Stimulated activated CD4-positive, alpha-beta T cell treated with anti-CD3 and anti-CD28 coated beads, Interleukin-4, amount 100 ng/mL, for 1 hour (primary cell): ENCODE measurements at places on chromosomes 3 and 15.

DNA sequence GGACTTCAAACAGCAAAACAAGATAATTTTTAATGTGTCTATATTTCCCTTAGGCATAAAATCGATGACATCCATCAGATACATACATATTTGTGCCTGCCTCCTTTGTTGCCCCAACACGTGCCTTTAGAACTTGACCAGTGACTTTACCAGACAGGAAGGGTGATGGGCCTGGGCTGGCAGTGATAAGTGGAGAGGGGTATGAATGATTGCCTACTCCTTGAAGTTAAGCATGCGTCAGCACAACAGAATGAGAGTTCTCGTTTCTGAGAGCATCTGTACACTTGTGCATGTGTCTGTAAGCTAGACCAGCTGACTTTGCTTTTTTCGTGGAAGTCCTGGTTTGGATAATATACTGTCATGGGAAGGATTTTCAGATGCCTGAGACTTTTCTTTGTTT lies 54.9 kb upstream of the COL6A6 start:
- no peak for DNase-seq

GRCh38 chr3:149738876-149739275 lies 13.4 kb downstream of the COMMD2 start:
- DNase-seq, result no peak

DNA sequence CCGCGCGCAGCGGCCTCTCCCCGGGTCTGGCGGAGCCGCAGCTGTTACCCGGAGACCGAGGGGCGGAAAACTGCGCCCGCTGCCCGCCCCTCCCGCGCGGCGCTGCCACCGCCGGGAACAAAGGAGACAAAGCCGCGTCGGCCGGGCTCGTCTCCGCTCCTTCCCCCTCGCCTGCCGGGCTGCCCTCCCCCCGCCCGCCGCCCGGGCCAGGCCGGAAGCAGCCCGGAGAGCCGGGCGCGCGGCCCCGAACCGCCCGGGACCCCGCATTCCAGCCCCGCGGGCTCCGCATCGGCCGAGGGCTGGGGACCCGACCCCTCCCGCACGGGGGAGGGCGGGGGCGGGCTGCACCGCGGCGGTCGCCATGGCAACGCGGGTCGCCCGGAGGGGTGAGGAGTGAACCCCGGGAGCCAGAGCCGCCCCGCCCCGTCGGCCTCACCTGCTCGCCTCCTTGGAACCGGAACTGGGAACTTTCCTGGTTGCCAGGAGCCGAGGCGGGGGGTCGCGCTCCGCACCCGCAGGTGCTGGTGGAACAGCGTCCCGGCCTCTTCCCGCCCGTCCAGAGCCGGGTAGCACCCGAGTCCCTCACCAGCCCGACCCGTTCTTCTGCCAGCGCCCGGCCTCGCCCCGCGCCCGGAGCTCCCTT lies 448 bp downstream of the PLXNB1 start:
- peak; percentile 64 for DNase-seq

- DNase-seq, result no peak
These were observed 72.3 kb downstream of the SLC12A8 start for GRCh38 chr3:125140011-125140817.

DNA sequence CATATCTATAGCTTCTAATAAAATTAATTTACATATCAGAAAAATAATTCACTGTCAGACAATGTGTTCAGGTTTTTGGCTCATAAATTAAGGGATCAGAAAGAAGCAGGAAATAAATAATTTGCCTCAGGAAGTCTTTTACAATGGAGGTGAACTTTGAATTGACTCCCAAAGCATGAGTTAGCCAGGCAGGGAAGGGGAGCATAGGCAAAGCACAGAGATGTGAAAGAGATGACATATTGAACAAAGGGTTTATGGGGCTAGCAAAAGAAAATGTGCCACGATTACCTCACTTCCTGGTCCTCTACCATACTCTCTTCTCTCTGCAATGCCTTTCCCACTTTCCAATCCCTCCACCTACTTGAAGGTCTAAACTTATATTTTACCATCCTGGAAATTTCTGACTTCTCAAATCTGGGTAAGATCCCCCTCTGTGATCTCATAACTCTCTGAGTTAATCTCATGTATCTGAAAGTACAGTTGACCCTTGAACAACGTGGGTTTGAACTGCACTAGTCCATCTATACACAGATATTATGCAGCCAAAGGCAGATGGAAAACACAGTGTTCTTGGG lies 4.1 kb upstream of the HEXA start:
- no peak for DNase-seq

DNA sequence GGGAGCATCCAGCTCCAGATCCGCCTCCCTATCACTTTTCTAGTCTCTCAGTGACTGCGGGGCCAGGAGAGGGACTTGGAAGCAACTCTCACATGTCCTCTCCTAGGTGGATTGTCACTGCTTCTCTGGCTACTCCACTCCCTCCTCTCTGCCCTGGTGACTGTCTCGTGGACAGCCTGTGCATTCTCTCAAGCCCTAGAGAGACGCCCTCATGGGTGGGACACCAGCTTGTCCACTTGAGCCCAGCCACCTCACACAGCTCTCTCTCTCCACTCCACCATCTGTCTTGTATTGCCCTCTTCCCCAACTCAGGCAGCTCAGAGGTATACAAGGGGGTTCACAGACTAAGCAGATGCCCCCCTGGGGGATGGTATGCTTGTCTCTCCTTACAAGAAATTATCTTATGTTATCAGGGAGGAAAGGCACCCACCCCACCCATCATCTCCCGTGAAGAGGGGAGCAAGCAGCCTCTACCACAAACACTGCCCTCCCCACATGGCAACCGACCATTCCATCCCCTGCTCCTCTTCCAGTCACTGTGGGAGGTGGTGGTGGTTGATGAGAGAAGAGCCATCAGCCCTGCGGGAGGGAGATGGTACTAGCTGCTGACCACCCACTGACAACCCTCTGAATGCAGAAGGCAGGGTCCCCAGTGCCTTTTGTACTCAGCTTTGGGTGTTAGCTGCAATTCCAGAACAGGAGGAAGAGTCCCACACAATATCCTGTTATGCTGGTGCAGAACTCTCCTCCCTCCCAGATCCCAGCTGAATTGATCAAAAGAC lies 15.5 kb upstream of the LOXL1 start:
- DNase-seq, result no peak

DNA sequence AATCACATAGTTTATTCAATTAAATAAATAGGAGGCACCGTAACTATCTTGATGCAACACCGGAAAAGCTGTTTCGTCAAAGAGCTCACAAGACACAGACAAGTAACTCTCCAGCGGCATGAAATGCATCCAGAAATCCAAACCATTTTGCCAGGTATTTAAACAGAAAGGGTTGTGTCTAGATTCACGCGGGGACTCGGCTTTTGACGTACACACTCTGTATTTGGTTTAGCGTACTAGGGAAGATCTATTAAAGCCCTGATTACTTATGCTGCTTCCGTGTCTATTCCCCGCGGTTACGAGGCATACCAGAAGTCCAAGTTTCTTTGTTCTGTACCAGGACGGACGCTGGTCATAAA lies 718 bp downstream of the BNIP2 start:
- no peak for DNase-seq

- no peak for DNase-seq
These were observed 324.2 kb upstream of the TGFBR2 start for GRCh38 chr3:30282154-30282696.

- DNase-seq, result no peak
These were observed 606.6 kb downstream of the RBMS3 start for GRCh38 chr3:29887451-29887850.

DNA sequence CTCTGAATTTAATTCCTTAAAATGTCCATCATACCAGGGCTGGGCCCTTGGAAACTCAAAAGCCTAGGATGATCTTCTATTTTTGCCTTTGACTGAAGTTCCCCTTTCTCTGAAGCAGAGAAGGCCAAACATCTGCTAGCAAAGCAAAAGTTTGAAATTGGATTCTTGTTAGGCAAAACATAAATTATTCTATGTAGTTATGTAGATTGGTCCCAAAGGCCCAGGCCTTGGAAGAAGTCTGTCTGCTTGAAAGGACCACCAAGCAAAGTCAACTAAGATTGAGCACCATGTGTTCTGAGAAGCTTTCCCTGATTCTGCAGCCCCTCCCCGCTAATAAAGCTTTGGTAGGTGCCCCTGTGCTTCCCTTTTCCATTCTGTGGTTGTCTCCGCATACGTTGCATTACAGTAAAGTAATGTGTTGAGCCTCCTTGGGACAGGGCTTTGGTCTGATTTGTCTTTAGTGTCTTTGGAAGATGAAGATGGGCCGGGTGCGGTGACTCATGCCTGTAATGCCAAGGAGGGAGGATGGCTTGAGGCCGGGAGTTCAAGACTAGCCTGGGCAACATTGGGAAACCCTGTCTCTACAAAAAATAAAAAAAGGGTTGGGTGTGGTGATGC lies 56.4 kb downstream of the RPL39L start:
- DNase-seq, result no peak

- no peak for DNase-seq
These were observed 17.5 kb upstream of the KCTD6 start for GRCh38 chr3:58474348-58474911.

- no peak for DNase-seq
These were observed 20.9 kb downstream of the RAD54L2 start for GRCh38 chr3:51559411-51559888.

GRCh38 chr3:124168271-124168670 lies 176.3 kb upstream of the ROPN1 start:
- no peak for DNase-seq

DNA sequence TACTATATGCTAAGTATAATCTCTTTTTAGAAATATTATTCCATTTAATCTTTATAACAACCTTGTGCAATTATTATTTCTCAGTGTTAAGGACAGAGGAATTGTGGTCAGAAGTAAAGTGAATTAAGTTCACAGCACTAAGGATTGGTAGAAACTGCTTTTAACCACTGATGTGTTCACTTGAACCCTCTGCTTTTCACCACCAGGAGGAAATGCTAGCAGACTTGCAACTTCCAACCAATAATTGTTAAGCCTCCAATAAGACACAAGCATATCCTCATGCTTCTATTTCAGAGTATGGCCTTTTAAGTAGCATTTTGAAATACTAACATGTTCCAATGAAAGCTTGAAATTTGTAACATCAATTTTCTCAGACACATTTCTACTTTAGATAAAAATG lies 527.4 kb downstream of the SI start:
- DNase-seq, result no peak

DNA sequence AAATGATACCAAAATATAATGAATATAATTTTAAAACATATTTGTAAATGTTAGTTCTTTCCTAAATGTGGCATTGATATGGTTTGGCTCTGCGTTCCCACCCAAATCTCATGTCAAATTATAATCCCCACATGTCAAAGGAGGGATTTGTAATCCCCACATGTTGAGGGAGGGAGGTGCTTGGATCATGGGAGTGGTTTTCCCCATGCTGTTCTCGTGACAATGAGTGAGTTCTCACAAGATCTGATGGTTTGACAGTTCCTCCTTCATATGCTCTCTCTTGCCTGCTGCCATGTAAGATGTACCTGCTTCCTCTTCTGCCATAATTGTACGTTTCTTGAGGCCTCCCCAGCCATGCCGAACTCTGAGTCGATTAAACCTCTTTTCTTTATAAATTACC lies 12.0 kb downstream of the CGGBP1 start:
- no peak for DNase-seq
